ENCODE measurements at places on chromosomes 4 and X. TPM values are rescaled to one million over a fixed set of nuclear protein-coding genes. Genes with fewer than 3 reads are reported as not detected.

Gene NEXMIF
- 1.9 TPM for total RNA-seq

Gene HGFAC
- total RNA-seq: not detected

Gene CTSO
- total RNA-seq: 25.9 TPM

Gene IRAK1
- 53.9 TPM for total RNA-seq

Gene CDKL2
- 2.4 TPM for total RNA-seq

Gene SYP
- 4.2 TPM for total RNA-seq

Gene TMPRSS11A
- total RNA-seq: not detected

Gene SAGE1
- not detected for total RNA-seq

Gene EFHC2
- total RNA-seq: 2.0 TPM

Gene MAGEA8
- not detected for total RNA-seq

Gene RAB40A
- 1.2 TPM for total RNA-seq

Gene GPM6B
- 527 TPM for total RNA-seq

Gene RASSF6
- not detected for total RNA-seq

Data from sciatic nerve (tissue), 2 donors.